ENCODE measurements at places on chromosomes 5 and 9.

DNA sequence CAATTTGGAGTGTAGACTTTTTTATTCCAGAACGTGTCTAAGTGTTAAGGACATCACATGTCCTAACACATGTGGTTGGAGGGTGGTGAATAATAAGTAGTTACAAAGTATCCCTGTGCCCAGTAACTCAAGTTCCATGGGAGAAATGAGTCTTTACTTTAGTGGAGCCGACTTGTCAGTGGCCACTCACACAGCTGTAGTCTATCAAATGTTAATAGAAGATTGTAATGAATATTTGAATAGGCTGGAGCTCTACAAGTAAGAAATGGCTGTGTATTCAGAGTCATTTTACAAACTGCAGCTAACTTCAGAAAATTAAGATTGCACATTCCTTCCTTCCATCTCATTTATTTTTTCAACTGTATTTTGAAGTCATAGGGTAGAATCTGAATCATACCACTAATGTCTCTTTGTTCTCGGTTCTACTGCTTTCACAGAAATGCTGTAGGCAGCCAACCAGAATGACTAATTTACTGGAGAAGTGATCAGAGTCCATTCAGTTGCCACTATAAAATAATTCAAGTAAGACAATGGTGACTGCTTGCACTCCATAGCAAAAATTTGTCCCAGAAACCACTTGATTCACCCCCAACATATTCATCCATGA, 394.8 kb downstream of the NR2F1-AS1 start:
- DNase-seq: no peak

DNA sequence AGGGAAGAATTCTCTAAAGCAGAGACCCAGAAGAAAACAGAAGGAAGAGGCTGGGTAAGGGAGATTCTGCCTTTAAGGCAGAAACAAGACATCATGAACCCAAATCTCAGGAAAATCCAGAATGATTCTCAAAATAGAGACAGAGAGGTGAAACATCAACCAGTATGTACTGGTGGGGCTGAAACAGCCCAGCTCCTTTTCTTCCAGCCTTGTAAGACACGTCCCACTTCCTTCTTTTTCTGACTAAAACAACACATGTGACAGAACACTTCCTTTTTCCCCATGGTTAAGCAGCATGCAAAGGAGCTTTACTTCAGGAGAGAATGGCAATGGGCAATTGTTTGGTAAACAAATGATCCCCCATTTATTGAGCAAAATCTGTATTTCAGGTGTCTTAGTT, 230.8 kb upstream of the NR4A3 start:
- no peak for DNase-seq

DNA sequence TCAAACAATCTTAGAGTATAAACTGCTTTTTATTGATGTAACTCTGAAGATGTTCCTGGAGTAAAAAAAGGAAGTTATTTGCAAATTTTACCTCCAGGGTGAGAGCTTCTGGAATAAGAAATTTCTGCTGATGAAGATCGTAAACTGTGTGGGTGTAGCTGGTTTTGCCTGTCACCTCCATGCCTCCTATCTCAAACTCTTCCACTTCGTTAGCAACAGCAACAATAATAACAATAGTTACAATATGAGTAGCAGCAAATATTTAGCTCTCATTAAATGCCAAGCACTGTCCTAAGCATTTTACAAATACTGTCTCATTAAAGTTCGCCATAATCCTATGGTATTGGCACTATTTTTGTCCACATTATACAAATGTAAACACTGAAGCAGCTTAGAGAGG, 57.9 kb downstream of the GCNT1 start:
- DNase-seq: no peak

DNA sequence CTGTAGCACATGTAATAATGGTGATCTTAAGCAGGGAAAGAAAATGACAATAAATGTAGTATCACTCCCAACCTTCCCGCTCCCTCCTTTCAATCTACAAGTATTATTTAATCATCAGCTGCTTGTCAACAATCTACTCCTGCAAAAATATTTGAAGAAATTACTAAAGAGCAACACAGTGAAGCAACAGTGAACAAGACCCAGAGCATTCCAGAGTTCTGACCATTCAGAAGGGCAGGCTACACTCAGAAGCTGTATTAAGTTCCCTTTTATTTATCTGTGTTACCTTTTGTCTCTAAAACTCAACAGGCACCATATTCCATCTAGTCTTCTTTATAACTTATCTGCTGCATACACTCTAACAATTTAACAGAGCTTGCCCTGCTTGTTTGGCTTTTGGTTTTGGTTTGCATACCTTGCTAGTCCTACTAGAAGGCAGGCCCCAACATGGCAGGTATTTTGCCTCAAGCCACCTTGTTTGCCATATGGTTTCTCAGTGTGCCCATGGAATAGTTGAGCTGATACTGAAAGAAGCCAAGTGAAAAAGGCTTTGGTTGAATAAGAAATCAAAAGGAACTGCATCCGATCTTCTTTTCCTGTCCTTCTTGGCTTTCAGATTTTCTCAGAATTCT, 253.9 kb downstream of the CEMIP2 start:
- DNase-seq: no peak

DNA sequence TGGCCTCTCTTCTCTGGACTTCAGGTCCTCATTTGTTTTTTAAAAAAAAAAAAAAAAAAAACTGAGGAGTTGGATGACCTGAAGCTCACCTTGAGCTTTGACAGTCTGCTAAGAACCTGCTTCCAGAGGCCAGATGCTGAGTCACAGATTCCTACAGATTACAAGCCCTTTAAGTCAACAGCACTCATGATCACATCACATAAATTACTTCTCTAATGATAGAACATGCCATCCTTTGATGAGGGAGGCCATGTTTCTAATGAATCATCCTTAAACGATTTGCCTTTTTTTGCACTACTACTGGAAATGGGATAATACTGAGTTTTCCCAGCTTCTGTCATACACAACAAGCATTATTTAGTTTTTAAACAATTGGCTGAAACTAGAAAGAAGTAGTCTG, 34.2 kb upstream of the MYOT start:
- no peak for DNase-seq
